Daoy (cell line): ENCODE measurements at places on chromosomes 2 and 18.
A peak's percentile ranks its signal among the peaks of the same experiment; 100 is the strongest.

DNA sequence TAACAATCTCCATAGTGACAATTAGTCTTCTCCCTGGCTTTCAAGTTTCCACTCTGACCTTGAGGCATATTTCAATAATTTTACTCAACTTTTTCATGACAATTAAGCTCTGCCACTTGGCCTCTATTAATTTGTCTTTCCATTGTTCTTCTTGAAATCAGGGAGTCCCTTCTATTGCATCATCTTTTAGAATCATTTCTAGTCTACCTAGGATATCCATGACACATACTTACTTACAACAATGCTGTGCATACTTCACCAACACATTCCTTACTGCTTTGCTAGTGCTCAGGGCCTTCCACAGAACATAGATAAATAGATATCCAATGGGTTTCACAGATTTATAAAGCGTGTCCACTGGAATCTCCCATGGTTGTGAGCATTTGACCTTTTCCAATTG is 331.5 kb upstream of the LRP1B start:
- DNase-seq, result no peak

DNA sequence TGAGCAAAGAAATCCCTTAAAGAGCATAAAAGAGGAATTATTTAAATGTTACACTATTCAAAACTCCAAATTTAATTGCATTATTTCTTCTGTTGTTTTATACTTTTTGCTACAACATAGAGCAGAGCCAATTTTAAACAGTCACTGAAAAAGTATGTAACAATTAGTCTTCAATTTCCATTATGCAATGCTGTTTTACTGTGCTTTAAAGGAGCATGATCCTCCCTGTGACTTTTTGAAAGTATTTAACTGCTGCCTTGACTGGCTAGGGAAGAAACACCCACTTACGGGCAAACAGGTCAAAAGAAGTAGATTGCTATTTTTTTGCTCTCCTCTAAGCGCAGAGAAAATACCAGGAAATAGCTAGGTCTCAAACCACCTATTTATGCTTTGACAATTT is 217.4 kb upstream of the GCFC2 start:
- no peak for DNase-seq

DNA sequence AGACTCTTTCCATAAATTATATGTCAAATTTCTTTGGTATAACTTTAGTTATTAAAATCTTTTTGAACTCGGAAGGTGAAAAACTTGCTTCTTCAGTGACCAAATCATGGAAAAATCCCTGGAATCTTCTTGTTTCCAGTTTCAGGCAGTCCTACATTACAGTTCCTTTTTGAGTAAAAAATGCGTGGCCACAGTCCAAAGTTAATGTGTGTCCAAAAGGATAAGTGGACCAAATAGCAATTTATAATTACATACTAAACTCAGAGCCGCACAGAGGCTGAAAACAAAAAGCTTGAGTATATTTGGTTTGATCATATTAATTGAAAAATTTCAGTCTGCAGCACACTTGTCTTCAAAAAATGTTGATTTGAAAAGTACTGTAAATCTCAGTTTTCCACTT is 28.4 kb upstream of the DYNC2LI1 start:
- DNase-seq, result no peak

DNA sequence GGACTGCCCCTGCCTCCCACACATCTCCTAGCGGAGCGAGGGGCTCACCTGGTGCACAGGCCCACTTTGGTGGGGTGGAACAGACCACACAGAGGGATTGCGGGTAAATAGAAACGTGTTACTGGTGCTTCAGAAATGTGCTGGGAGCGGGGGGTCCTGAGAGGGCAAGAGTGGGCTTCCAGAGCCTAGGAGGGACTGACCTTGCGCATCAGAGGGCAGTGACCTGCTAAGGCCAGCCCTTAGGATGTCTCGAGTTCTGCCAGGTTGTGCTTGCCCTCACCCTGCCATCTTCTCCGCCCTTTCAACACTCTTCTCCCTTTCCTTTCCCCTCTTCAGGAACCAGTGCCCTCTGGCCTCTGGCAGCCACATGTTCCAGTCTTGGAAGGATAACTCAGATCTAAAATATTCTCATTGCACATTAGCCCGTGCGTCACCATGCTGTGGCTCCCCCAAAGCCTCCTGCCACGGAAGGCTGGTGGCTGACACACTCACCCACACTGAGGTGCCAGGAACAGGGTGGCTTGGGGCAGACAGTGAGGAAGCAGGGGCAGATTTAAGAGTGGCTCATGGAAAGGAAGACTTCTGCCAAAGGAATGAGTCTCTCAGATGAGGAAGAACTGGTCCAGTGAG is 89.6 kb downstream of the MCFD2 start:
- peak; percentile 69 for DNase-seq

GRCh38 chr18:78809845-78810244 is 169.8 kb upstream of the SALL3 start:
- DNase-seq, result no peak

GRCh38 chr2:62409442-62409841 is 96.6 kb downstream of the TMEM17 start:
- no peak for DNase-seq

- no peak for DNase-seq
These were observed 105.6 kb upstream of the ST3GAL5 start for GRCh38 chr2:85994421-85994777.

- no peak for DNase-seq
These were observed 107.4 kb downstream of the CPO start for GRCh38 chr2:207046724-207047123.

GRCh38 chr2:232174662-232175061 is 203.9 kb upstream of the ALPP start:
- DNase-seq, result no peak

GRCh38 chr2:60492548-60492947 is 60.9 kb downstream of the BCL11A start:
- DNase-seq, result no peak

DNA sequence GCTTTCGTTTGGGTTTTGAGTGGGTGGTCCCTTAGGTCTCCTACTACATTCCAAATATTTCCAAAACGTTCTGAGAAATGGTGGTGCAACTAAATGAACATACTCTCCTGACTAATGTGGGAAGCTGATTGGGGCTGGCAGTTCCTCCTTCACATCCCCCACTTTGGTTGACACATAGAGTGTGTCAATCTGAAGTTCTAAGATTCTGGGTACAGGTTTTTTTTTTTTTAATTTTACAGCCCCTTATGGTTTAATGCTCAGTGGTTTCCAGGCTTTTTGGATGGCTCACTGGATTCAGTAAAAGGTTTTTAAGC is 58.4 kb upstream of the ITGB6 start:
- DNase-seq, result no peak

DNA sequence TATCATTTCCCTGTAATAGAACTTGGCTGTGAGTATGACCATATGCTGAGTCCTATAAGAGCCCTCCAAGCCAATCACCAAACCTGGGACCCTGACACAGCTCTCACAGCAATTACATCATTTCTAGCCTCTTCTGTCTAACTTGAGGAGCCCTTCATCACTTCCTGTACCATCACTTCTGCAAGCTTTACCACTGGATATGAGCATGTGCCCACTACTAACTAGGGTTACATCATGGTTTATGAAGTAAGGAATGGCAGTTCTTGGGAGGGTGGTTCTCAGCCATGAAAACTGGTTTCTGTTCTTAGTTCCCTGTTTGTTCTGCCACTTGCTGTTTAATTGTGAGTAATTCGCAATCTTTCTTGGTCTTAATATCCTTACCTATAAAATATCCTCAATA is 31.0 kb upstream of the EPB41L3 start:
- DNase-seq, result no peak

DNA sequence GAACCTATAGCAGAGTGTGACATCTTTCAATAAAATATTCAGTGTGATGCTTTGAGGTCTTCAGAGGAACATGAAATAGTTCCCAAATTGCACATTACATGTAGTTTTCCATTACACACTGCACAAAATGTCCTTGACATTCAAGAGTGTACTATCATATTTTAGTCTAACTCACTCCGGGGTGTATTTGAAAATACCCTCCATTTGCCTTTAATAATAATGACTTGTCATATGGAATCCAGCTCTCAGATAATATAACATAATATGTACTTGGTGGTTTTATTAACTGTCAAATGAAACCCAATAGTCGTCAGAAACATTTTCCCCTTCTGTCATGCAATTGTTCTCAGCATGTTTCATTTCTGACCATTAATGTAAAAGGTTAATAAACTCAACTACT is 176.7 kb upstream of the CDH19 start:
- no peak for DNase-seq

DNA sequence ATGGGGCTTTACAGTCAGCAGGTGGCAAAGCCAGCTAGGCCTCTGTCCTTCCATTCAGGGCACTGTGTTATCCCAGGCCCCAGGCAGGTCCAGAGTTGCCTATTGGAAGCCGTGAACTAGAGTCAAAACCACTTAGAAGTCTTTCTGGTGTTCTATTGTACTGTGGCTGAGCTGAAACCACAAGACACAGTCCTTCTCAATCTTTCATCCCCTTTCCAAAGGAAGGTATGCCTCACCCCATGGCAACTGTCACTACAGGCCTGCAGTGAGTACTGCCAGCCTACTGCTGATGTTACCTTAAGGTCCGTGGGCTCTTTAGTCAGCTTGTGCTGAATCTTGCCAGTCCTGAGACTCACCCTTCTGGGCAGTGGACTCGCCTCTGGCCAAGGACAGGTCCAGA is 181.6 kb downstream of the GULP1 start:
- no peak for DNase-seq

- no peak for DNase-seq
These were observed 89.3 kb upstream of the TANK start for GRCh38 chr2:161070693-161071479.

- DNase-seq, result no peak
These were observed 1.5 kb downstream of the XRCC5 start for GRCh38 chr2:216110620-216111019.

DNA sequence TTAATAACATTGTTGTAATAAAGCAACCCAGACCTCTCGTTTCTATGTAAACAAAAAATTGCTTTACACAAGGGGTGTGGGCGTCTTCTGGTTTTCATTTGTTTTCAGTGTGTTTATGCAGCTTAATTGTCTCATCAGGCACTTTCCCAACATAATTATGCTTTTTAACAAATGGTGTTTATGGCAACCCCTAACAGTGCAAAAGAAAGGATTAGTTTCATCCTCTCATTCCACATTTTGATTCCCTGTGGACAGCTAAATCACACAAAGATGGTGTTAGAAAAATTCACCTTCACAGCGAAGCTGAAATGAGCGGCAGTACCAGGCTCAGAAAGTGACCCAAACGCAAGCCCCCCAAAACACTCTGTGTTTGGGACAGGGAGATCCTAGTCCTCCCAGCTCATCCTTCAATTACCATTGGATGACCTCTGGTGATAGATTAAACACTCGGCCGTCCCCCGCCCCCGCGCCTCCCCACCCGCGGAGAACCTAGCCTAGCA is 724 bp downstream of the FTCDNL1 start:
- DNase-seq, result no peak

DNA sequence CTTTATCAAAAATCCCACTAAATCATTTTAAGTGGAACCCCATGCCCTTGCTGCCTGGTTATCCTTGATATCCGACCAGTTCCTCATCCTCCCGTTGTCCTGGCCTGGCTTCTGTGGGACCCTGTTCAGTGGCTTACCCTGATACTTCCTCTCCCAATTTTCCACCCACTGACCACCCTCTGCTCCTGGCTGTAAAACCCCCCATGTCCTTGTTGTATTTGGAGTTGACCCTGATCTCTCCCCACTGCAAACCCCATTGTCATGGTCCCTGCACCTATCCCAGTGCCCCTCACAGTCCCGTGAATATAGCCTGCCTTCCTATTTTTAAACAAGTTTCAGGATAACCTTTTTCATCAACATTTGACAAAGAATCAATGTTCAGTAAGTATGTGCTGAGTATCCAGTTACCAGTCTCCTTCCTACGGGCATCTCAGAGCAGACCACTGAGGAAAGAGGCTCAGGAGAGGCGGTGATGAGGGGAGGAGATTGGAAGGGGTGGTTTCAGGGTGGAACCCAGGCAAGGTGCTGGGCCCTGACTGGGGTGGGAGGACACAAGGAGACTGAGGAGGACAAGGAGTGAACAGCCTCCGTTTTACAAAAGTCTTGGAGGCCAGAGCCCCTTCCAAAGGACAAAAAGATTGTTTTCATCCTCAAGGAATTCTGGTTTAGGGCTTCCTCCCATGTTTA is 131.8 kb downstream of the PXDN start:
- no peak for DNase-seq

GRCh38 chr2:20220806-20221554 is 4.0 kb downstream of the SDC1 start:
- no peak for DNase-seq

DNA sequence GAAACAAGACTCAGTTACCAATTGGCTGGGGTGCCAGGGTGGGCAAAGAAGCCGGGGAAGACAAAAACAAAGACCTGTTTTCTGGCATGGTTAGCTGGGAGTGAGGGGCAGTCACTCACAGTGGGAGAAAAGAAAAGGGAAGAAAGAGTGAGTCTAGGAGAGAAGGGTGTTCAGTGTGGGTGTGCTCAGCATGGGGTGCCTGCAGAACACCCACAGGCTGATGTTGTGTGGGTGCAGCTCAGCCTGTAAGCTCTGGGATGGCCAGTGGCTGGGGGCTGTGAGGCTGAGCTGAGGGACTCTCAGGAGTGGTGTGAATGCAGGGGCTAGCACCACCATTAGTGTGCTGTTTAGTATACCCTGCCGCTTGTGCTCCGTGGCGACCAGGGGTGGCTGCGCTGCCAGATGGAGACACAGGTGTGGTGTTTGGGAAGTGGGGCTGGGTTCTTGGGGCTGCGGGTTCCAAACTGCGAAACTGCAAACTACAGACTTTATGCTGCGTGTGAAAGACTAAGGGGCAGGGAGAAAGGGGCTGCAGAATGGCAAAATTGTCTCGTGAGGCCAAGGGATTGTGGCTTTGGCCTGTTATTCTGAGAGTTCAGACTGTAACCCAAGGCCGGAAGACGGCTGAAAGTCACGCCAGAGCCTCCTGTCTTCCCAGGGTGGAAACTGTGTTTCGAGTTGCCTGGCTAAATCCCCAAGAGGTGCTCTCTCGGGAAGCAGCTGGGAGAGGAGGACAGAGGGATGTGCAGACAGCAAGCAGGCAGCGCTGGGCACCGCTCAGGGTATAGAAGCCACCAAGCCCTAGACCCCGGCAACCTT is 156.3 kb downstream of the TTC32 start:
- DNase-seq, result no peak

DNA sequence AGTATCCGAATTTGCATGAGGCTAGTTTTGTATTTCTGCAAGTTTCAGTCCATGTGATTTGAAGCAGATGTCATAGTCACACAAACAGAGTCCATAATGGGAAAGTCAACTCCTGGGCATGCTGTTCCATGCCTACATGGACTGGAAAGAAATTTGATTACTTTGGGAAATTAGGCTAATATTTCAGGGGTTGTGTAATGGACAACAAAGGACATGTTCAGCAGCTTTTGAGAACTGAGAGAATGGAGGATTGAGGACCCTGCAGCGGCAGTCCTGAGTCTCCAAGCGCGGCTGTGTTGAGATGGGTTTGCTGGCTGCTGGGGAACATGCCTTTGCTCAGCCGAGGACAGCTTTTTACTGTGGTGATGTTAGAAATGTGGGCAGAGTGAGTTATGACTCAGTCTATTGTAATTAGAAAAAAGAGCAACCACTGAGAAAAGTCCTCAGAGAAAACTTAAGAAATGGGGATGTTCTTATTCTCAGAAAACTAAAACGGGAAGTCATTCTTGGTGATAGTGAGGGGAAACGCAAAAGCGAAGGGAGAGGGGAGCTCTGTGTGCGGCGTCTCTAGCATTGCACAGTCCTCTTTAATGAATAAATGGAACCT is 149.2 kb downstream of the FAM210A start:
- DNase-seq, result peak; percentile 42
